ENCODE measurements at places on chromosomes 12 and 14.

DNA sequence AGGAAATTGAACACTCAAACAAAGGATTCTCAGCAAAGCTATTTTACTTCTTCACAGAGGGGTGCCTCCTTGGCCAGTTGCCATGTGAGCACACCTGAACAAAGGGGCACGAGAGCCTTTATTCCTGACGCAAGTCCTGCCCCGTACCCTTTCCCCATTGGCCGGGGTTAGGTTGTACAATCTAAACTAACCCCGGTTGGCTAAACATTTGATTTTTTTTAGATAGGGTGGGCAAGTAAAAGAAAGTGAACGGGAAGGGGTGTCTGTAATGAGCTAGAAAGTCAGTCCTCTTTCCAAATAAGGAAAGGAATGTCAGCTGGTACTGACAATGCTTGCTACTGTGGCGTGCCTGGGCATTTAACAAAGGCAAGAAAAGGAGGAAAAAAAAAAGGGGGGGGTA lies 135.5 kb upstream of the CDKN3 start:
- DNase-seq: no peak

GRCh38 chr12:131833288-131833895 lies 5.2 kb downstream of the MMP17 start:
- DNase-seq: no peak

GRCh38 chr14:37707716-37708115 lies 112.3 kb downstream of the TTC6 start:
- DNase-seq: no peak

GRCh38 chr14:36161776-36162175 lies 14.7 kb downstream of the PTCSC3 start:
- DNase-seq: no peak

GRCh38 chr12:131834798-131835615 lies 6.8 kb downstream of the MMP17 start:
- no peak for DNase-seq
